Stimulated activated CD4-positive, alpha-beta T cell treated with anti-CD3 and anti-CD28 coated beads, Interleukin-2, amount 100 ng/mL, for 24 hours (primary cell): ENCODE measurements at places on chromosomes 16 and 17.

DNA sequence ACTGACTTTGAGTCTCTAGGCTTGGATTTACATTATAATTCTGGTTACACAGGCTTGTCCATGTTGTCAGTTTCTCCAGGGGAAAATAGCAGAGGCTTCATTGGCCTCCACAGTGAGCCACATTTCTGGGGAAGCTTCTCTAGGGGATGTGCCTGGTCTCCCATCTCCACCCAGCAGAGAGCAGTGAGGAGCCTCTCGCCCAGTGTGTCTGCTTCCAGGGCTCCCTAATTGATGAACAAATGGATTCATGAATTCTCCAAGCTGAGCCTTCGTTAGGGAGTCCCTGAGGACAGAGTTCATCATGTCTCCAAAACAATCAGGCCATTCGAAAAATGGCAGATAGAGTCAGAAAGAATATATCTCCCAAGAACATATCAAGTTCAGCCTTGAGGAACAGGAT, 162.4 kb upstream of the TOX3 start:
- no peak for DNase-seq

GRCh38 chr17:33028778-33029177, 37.1 kb downstream of the SPACA3 start:
- DNase-seq, result no peak

- no peak for DNase-seq
Measured at GRCh38 chr16:89517128-89517527, 8.9 kb downstream of the SPG7 start.

DNA sequence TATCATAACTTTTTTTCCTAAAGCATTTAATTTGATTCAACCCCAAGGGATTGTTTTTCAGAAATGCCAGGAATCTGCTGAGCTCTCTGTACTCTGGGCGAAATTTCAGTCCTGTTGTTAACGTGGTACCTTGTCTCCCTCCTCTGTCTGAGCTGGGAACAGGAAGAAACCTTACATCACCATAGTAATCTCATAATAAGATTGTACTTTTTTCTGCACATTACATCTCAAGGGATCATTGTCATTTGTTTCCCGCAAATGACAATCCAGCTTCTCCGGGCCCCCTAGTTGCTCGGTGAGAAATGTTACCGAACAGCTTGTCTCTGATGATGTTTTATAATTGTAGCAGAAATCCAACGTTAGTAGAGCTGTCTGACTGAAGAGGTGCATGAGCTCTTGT, 152.7 kb upstream of the ERCC4 start:
- no peak for DNase-seq

DNA sequence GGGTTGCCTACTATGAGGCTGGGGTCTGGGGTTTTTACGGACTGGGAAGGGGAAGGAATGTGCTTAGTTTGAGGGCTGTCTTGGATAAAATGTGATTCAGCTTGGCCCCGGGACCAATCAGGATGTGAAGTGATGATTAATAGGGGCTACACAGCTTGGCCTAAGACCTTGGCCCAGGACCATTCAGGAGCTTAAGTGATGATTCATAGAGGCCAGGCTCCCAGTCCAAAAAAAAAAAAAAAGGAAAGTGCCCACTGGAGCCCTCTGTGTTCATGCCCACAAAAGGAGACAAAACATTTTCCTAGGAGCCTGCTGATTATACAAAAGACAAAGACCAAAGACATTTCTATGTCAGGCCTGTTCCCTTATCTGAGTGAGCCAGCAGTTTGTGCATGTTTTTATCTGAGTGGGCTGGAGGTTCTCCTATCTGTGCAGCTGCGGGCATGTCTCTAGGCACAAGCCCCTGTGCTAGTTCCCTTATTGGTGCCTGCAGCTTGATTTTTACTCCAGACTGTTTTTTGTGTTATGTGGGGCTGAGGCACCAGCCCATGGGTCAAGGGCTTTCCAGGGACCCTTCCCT, 898.2 kb upstream of the GOT2 start:
- no peak for DNase-seq

GRCh38 chr16:83627996-83628395, 179.8 kb upstream of the HSBP1 start:
- DNase-seq, result no peak

DNA sequence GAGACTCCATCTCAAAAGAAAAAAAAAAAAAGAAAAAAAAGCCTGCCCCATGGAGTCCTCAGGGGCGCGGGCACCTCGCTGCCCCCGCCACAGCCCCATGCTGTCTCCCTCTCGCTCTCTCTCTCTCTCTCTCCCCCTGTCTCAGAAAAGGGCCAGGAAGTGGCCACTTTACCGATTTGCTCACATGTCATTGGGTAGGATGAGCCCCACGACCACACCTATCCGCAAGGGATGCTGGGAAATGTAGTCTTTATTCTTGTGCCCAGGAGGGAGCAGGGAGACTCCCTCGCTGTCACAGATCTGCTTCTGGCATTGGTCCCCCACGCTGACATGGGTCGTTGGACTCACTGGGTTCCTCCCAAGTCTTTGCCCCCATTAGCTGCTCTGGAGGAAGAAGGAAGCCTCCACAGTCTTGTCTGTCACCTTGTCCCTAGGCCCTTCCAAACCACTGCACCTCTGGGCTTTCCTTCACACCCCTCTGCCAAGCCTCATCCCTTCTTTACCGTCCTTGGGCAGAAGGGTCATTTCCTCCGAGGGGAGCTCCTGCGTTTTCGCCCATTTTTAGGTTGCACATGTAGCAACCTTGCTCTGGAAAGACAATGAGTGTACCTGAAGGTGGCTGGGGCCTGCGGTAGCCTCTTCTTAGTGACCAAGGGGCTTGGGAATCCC, 6.9 kb upstream of the GJD3 start:
- no peak for DNase-seq

DNA sequence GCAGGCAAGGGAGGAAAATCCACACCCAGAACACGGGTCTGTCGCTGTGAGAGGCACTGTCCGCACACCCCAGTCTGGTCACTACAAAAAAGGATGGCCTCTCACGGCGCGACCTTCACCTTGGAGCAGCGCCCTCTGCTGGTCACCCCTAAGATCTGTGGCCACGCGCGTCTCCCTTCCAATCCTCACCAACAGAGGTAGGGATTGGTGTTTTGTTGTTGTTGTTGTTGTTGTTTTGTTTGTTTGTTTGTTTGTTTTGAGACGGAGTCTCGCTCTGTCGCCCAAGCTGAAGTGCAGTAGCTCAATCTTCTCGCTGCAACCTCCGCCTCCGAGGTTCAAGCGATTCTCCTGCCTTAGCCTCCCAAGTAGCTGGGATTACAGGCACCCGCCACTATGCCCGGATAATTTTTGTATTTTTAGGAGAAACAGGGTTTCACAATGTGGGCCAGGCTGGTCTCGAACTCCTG, 15.0 kb upstream of the C17orf58 start:
- peak; percentile 74 for DNase-seq

- no peak for DNase-seq
Measured at GRCh38 chr16:9965079-9965478, 217.1 kb downstream of the GRIN2A start.

GRCh38 chr17:48570325-48571023, 7.7 kb downstream of the HOXB4 start:
- DNase-seq, result no peak

DNA sequence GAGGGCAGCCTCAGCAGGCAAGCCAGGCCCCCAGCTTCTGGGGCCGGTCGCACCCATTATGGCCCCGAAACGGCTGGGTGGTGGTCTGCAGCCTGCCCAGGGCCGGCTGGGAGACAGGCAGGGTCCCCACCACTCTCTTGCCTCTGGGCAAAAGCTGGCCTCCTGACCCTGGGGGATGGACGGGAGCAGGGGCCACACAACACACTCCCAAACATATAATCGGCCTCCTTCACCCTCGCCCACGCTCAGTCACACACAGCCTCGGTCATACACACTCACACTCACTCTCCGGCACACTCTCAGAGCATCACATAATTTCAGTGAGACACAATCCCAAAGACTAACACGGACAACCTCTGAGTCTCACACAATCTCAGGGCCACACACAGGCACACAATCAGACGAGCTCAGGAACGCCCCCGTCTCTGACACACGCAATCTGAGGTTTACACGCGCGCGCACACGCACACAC, 589 bp downstream of the PEMT start:
- no peak for DNase-seq

DNA sequence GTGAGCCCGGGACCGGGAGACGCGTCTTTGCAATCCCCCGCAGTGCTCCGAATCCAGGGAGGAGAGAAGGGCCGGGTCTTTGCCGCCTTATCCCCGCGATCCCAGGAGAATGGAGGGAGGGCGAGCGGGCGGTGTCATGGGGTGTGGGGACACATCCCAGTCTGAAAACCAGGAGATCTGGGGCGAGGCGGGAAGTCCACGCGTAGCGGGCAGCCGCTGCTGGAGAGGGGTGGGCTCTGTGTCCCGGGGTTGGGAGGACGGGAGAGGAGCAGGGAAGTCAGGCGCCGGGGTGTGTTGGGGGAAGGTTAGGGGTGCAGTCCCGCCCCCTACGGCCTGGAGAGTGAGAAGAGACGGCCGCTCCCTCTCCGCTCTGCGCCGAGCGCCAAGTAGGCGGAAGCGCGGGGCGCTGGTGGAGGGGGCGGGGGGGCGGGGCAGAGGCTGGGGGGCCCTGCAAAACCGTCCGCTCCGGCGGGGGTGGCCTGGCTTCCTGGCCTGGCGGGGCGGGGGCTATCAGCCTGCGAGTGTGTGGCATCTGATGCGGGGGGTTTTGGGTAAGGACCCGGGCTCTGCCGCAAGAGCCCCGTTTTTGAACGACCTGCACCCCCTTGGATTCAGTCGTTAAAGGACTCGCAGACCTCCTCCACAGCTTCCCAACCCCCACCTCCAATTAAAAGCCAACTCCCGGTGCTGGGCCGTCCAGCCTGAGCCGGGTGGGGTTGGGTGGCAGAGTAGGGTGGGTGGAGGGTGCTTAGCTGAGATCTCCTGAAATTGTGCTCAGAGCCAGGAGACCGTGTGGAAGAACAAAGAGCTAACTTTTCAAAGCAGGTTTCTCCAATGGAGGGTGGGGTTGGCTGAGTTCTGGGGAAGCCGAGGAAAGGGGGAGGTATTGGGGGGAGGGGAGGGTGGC, 654 bp downstream of the LASP1 start:
- peak; percentile 68 for DNase-seq

- DNase-seq, result no peak
Measured at GRCh38 chr17:28319598-28319935, 567 bp downstream of the TMEM97 start.

- no peak for DNase-seq
Measured at GRCh38 chr17:76512366-76513305, 11.4 kb upstream of the RHBDF2 start.

DNA sequence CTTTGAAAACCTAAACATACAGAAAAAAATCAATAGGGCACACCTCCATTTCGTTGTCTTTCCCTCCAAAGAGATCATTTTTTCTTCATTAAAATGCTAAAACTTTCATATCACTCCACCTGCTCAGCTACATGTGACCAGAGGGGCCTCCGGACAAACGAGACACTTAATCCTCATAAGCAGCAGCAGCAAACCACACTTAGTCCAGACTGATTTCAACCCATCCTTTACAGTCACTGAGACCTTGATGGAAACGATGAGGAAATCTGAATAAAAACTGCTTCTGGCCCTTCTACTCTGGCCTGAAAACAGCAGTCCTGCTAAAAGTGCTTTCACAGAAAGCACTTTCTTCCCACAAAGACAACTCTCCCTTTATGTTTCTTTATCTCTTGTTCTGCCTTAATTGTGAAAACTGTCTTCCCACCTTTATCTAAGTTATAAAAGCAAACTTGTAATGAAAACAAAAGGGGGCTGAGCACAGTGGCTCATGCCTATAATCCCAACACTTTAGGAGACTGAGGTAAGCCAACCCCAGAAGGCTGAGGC, 4.6 kb downstream of the ANKRD11 start:
- DNase-seq, result no peak

- DNase-seq, result no peak
Measured at GRCh38 chr17:44900894-44901293, 1.6 kb upstream of the EFTUD2 start.

DNA sequence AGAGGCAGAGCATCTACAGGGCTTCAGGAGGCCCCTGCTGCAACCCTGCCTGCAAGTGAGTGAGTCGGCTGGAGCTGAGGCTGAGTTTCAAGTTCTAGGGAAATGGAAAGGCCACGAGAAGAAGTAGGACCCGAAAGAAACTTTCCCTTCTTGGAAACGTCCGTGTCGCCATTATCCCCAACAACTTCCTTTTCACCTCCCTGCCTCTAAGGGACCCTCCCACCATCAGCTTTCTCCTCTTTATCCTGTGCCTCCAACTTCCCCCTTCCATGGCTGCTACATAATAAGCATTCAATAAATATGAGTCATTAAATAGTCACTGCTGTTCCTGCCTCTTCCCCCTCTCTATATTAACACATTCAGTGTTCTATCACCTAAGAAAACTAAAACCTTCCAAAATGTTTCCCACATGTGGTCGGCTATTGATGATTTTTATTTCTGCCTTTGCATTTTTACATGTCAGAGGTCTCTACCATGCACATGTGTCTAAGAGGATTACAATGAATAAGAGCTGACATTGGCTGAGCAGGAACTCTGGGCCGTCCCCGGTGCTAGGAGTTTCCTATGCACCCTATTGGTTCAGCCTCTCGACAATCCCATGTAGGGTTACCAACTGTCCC, 115.9 kb upstream of the TNRC6C start:
- DNase-seq, result peak; percentile 40

- peak; percentile 68 for DNase-seq
Measured at GRCh38 chr16:26598061-26598460, 468.7 kb upstream of the C16orf82 start.

DNA sequence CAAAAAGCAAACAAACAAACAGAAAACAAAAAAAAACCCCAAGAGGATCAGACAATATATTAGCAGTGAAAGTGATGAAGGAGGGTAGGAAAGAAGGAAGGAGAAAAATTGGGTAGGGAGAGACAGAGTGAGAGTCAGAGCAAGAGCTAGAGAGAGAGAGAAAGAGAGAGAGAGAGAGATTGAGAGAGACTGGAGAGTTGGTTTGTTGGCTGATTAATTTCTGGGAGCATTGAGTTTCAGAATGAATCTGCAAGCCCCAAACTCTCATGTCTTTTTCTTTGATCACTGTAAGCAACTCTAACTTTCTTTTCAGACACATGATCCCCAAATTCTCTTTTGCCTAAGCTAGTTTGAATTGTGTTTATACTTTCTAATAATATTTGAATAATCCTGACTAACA, 388.1 kb downstream of the SHISA9 start:
- no peak for DNase-seq

- peak; percentile 40 for DNase-seq
Measured at GRCh38 chr16:1194665-1195392, 30.2 kb downstream of the TPSG1 start.

DNA sequence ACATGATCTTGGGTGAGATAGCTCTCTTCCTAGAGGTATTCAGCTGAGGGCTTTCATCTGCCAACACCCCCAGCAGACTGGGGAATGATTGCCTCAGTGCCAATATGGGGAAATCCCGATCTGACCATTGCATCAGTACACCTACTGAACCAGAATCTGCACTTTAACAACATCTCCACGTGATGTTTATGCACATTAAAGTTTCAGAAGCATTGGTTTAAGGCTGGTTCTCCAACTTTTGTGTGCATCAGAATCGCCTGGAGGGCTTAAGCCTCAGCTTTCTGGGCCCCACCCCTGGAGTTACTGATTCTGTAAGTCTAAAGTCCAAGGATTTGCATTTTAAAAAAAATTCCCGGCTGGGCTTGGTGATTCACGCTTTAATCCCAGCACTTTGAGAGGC, 123.6 kb upstream of the MED13 start:
- DNase-seq, result no peak

- DNase-seq, result no peak
Measured at GRCh38 chr17:70317421-70317820, 148.1 kb downstream of the KCNJ2 start.
